Naive thymus-derived CD8-positive, alpha-beta T cell (primary cell): ENCODE measurements at places on chromosomes 1 and 21. TPM values are rescaled to one million over a fixed set of nuclear protein-coding genes. Genes with fewer than 3 reads are reported as not detected.

DNA sequence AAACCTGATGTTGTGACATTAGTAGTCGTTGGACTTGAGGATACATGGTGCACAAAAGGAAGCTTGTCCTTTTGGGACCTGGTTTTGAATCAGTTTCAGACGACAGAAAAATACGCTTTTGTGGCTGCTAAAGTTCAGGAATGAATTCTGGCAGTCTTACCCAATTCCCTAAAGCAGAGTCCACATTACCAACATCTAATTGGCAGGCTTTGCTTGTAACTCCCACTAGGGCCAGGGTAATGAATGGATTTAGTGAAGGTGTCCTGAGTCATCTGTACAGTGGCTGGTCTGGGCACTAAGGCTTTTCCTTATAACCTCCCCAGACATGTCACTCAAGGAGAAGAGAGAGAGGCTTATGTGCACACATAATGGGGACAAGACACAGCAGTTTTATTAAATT, 66.2 kb upstream of the RNPC3 start:
- H3K4me1 ChIP-seq, result no peaks in the 10 kb centered on the region
- H3K4me3 ChIP-seq, result no peak overlapping the region
- H3K27me3 ChIP-seq, result no peaks in the 10 kb centered on the region
- DNase-seq, result no peak

DNA sequence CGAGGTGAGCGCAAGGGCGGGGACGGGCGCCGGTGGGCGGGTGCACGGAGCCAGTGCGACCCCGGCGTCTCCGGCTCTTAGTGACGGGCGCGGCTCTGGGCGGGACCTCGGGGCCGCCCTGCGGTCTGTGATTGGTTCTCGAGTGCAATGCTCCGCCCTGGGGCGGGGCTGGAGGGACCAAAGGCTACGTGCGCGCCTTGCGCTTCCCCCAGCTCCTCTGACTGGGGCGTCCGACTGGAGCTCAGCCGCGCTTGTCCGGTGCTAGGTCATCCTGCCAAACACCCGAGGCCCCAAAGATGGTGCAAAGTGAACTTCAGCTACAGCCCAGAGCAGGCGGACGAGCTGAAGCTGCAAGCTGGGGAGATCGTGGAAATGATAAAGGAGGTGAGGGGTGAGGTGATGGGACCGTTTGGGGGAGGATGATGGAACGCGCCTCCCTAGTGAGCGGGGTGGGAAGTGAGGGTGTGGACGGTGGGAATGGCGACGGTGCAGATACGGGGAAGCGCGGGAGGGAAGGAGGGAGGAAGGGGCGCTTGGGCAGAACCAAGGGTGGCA, 811 bp downstream of the SH3D21 start:
- H3K4me1 ChIP-seq, result peaks cover 4% of the 10 kb centered on the region
- peak overlapping the region; percentile 85 for H3K27ac ChIP-seq
- H3K4me3 ChIP-seq, result peak overlapping the region; percentile 94
- DNase-seq, result peak; percentile 95
- H3K27me3 ChIP-seq, result no peaks in the 10 kb centered on the region
- no peaks in the 10 kb centered on the region for H3K36me3 ChIP-seq

DNA sequence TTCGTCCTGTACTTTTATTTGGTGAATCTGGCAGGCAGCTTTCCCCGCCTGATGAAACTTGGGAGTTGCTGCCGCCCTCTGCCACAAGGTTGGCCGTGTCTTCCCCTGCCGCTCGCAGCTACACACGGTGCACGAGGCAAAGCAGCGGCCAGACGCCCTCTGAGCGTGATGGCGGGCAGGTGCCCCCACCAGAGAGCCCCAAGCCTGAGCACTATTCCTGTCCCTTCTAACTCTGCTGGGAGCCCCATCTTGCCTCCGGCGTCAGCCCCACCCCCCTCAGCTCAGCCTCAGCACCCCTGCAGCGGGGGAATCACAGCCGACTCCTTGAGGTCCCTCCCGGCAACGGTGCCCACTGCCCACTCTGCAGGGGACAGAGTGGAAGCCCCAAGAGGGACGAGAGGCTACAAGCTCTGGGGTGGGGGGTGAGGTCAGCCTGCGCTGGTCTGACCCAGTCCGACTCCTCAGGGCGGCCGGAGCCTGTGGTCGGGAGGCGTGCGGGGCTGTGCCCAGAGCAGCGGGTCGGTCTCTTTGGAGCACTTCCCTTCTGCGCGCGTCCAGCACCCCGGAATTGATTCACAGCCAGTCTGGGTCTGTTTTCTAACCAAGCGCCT, 41.3 kb downstream of the RIPK4 start:
- H3K27ac ChIP-seq, result no peak overlapping the region
- no peaks in the 10 kb centered on the region for H3K36me3 ChIP-seq
- peak overlapping the region; percentile 38 for H3K4me3 ChIP-seq
- peaks cover 5% of the 10 kb centered on the region for H3K4me1 ChIP-seq
- DNase-seq, result no peak
- H3K27me3 ChIP-seq, result peaks cover 72% of the 10 kb centered on the region

The CTSS gene
- 69.3 TPM for total RNA-seq
